ENCODE measurements at places on chromosomes 16 and 17.

DNA sequence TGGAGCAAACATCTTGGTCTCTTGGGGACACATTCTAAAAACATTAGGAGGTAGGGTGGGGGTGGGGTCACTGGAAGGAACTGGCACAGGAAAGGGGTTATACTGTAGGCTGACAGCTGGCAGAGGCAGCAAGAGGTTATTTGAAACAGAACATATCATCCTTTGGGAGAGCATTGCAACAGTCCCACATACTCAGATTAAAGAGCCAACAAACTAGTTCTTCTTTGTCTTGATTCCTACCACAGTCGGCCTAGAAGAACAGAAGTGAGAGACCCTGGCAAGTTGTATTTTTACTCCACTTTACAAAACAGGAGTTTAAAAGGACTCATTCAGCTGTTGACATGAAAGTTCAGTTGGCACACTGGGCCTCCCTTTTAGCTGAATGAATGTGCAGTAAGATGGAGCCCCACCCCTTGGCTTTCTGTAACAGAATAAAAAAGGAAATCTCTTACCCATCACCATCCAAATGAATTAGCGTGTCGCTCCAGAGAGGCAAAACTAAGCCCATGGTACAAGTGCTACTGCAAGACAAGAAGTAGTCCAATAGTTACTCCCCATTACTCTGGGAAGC, 54.6 kb upstream of the CORO6 start:
- DNase-seq, result no peak

GRCh38 chr17:79981661-79982101, 54.0 kb downstream of the TBC1D16 start:
- DNase-seq, result no peak

DNA sequence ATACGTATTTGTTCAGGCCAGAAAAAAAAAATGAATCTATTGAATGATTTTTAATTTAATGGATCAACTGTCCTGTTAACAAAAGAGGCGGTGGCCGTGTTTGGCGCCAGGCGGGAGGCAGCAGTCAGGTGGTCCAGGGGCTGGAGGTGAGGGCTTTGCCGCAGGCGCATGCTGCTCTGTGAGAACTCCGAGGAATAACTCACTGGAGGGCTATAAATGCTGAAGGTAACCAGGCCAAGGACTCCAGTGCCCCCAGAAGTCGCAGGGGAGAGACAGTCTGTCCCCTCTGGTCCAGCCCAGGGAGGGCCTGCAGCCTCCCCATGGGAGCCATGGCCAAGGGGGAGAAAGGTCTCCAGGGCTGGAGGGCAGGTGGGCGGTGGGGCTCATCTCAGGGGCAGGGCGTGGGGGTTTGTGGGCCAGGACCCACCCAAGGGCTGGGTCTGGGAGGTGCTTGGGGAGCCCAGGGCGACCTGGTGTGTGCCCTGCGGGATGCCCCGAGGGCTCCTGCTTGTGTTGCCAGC, 7.1 kb upstream of the BAHCC1 start:
- no peak for DNase-seq

DNA sequence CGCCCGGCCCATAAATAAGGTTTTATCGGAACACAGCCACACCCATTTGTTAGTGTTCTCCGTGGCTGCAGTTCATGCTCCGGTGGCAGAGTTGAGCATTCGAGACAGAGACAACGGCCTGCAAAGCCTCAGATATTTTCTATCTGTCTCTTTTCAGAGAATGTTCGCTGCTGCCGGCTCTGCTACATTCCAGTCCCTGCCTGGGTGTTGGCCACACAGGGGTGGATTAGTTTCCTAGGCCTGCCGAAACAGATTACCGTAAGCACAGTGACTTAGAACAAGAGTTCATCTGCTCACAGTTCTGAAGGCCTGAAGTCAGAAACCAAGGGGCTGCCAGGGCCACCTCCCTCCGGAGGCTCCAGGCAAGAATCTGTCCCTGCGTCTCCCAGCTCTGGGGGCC, 19.1 kb upstream of the GSG1L start:
- DNase-seq, result no peak

DNA sequence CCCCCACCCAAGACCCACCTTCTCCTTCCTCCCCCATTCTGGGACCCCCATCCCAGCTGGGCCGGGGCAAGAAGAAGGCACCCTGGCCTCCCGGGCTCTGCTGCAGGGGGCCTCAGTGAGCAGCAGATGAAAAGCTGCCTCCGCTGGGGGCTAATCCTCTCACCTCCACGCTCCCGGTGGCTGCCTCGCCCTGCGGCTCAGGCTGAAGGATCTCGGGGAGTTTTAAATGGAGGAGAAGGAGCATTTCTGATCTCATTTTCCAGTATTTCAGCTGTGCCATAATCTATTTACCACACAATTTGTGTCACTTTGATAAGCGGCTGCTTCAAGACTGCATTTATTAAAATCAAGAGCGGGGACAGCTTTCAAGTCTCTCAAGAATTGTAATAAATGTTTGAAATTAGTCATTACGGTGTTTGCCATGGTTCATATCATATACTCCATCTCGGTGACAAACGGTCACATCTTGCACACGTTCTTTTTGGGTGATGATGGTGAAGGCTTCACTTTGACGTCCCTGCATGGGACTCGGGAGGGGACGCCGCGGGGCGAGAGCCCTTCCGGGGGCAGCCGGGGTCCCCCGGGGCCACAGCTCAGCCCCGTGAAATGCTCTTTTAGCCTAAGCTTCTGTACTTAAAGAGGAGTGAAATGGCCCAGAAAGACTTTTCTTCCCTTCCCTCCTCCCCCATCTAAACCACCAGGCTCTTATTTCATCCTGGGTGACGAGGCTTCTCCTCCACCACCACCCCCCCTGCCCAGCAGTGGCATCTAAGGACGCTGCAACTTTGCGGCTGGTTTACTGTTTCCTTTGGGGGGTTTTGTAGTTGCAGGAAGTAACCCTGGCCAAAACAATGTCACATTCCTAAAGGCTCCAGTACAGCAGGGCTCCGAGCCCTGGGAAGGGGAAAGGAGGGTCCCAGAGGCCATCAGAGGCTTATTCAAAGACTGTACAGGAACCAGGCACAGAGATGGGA, 313.1 kb upstream of the TNRC6C start:
- peak; percentile 19 for DNase-seq

DNA sequence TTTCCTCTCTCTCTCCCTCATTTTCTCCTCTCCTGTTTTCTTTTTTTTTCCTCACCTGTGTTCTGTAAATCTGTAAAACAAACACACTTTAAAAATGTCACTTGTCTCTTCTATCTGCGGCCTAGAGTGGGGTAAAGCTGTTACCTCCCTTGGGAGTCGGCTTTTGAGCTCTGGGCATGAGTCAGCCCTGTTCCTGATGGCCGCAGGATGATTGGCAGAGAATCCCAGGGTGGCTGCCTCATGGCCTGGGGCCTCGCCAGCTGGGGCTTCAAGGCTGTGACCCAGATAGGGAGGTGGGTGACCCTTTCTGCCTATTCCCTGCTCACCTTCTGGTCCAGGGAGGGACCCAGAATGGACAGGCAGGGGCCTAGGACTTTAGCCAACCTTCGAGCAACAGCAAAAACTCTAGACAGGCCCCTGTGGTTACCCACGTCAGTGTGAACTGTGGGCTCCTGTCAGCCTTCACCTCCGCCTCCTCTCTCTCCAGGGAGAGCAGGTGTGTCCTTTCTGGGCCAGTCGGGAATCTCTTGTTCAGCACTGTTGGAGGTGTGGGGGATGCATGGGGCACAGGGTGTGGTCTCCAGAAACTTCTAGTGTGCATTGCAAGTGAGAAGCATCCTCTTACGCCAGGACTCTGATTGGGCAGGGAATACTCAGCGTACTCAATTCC, 87.4 kb downstream of the RAP1GAP2 start:
- DNase-seq, result no peak

DNA sequence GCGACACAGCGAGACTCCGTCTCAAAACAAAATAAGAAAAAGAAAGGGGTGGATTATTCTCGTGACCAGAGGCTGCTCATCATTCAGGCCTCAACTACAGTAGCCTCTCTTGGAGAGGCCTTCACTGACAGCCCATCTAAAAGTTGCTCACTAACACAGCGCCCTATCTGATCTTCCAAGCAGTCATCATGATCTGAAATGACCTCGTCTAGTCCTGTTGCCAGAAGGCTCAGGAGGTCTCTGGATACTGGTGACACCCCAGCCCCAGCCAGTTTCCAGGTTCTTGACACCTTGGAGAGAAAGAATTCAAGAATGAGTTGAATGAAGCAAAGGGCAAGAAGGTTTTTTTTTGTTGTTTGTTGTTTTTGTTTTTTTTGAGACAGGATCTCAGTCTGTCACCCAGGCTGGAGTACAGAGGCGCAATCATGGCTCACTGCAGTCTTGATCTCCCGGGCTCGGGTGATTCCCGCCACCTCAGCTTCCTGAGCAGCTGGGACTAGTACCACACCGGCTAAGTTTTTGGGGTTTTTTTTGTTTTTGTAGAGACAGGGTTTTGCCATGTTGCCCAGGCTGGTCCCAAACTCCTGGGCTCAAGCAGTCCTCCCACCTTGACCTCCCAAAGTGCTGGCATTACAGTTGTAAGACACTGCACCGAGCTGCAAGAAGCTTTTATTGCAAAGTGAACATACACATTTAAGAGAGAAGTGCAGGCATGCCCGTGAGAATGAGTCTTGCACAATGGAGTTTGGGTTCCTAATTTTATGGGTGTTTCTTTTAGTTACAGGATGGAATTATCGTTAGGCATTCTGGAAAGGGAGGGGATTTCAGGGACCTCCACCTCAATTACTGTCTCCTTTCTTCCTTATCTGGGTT, 2.7 kb upstream of the ZC3H7A start:
- DNase-seq, result no peak

DNA sequence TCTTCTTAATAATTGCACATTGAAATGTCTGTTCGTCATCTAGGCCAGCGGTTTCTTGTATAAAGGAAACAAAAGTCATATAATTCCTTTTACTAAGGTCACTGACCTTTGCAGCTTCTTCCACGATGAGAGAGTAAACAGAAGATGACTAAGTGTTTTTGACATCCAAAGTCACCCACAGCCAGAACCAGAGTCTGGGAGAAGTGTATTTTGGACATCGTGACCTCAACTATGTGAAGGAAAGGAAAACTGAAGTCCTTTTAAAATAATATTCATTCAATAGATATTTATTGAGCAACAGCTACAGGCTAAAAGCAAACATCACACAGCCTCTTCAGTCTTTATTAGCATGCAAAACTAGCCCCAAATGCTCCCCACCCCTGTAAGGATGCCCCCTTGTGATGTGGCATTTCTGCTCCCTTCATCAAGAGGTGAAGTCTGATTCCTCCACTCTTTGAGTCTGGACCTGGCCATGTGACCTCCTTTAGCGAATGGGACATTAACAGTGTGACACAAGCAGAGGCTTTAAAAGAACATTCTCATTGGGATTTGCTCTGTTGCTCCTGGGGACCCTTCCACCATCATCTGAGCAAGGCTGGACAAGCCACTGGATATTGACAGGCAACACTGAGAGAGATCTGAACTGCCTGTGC, 8.1 kb upstream of the PMP22 start:
- no peak for DNase-seq
